Stimulated activated effector memory CD8-positive, alpha-beta T cell treated with anti-CD3 and anti-CD28 coated beads, Interleukin-12 subunit alpha, Interleukin-12 subunit beta, amount 100 ng/mL, for 72 hours (primary cell): ENCODE measurements at places on chromosomes 2 and 18.

DNA sequence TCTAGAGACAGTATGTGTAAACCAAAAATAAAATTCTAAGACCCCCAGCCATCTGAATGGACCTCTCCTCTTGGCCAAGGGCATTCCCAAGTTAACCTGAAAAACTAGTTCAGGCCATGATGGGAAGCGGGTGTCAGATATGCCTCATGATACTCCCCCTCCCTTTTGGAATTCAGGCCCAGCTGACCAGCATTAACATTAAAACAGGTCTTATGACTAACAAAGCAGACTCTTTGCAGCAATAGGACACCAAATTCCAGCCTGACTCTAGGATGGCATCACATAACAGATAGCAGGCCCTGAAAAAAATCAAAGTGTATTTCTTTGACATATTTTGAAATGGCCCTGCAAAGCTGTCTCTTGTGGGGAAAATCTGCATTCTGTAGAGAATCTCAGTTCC, 73.3 kb upstream of the L3MBTL4 start:
- no peak for DNase-seq

DNA sequence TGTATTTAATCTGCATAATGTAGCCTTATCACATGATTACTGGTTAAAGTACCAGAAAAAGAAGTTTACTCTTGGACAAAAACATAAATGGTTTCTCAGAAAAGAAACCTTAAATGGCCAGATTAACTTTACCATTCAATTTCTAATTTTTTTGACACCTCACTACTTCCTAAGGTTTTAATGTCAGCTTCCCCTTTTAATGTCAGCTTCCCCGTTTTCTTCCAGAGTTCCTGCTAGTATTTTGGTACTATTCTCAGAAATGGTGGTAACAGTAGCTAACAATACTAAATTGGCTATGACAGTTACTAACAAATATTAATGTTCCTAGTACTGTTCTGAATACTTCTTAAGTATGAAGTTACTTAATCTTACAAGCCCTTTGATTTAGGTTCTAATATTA, 22.4 kb upstream of the SLC8A1 start:
- DNase-seq = no peak

GRCh38 chr2:105454801-105455485, 56.1 kb upstream of the FHL2 start:
- DNase-seq = no peak

- no peak for DNase-seq
These were observed 158.6 kb downstream of the AQP4 start for GRCh38 chr18:26706911-26707351.

GRCh38 chr2:49928551-49928950, 774.2 kb upstream of the FSHR start:
- DNase-seq = no peak

- no peak for DNase-seq
These were observed 20.9 kb upstream of the SCN1A start for GRCh38 chr2:166148500-166149400.

DNA sequence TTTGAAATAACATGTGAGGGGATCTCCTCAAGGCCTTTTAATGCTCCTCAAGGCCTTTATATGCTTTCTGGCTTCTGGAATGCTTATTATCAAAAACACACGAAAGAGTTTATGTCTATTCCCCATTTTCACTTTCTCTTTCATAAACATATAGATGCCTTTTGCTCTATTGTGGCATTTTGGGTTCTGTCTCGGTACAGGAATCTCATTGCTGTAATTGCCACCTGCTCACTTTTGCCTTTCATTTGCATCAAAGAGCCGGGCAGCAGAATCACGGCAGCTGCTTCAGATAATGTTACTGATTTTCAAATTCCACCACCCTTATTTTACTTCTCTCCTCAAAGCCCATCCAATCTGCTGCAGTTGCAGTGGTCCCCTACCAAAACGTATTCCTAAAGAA, 54.8 kb upstream of the LPIN2 start:
- DNase-seq = no peak

GRCh38 chr2:230492107-230492506, 76.1 kb downstream of the SP100 start:
- no peak for DNase-seq
